Heart left ventricle (tissue), 16 donors: ENCODE measurements at places on chromosomes 16 and 17. TPM values are rescaled to one million over a fixed set of nuclear protein-coding genes. Genes with fewer than 3 reads are reported as not detected.
A peak's percentile ranks its signal among the peaks of the same experiment; 100 is the strongest.

- no peak for DNase-seq
Observed at GRCh38 chr17:50889528-50890118, 23.5 kb upstream of the TOB1 start.

DNA sequence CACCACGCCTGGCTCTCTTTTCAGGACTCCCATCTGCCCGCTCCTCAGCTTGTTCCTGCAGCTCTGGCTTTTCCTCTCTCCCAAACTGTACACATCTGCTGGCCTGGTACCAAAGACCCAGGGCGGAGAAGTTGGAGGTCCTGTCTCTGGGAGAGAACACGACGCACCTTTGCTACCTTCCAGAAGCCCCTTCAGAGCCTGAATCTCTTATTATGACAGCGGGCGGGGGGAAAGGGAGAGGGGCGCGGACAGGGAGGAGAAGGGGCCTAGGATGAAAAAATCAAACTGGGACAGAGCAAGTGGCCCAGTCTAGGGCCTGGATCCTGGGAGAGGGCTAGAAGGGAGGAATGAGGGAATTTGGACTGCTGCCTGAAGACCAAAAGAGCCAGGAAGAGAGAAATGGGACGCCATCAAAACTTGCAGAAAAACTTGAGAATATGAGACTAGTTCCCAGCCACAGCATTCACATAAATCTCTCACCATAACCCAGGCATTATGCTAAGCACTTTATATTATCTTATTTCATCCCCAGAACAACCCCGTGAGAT is 2.5 kb upstream of the PER1 start:
- no peak for DNase-seq

- DNase-seq = peak; percentile 74
Observed at GRCh38 chr16:70523743-70524398, at the start of gene SF3B3. Gene SF3B3 (plus strand): TSS chr16:70523816. CDS start chr16:70526657, 2,841 bp downstream.

DNA sequence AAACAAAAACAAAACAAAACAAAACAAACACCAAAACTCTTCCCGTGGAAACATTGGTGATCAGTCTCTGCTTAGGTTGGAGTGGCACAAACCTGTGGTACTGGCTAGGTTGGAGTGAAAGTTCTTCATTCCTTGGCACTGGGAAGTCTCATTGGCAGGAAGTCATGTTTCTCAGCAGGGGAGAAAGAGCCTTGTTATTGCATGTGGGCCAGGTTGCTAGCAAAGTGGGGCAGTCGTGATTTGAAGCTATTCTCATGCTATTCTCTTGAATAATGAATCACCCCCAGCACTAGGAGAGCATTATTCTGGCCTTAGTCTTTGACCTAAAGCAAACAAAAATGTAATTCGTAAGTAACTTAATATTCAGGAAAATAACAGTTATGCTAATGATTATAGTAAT is 24.3 kb upstream of the B4GALNT2 start:
- no peak for DNase-seq

The PTX4 gene
- polyA plus RNA-seq = not detected

The CACNG5 gene
- not detected for polyA plus RNA-seq

GRCh38 chr16:15639061-15639568 is 3.8 kb downstream of the MARF1 start:
- DNase-seq = no peak
